CD4-positive, alpha-beta T cell treated with Interleukin-17A for 4 hours (primary cell): ENCODE measurements at places on chromosomes 1 and 21.
A peak's percentile ranks its signal among the peaks of the same experiment; 100 is the strongest.

DNA sequence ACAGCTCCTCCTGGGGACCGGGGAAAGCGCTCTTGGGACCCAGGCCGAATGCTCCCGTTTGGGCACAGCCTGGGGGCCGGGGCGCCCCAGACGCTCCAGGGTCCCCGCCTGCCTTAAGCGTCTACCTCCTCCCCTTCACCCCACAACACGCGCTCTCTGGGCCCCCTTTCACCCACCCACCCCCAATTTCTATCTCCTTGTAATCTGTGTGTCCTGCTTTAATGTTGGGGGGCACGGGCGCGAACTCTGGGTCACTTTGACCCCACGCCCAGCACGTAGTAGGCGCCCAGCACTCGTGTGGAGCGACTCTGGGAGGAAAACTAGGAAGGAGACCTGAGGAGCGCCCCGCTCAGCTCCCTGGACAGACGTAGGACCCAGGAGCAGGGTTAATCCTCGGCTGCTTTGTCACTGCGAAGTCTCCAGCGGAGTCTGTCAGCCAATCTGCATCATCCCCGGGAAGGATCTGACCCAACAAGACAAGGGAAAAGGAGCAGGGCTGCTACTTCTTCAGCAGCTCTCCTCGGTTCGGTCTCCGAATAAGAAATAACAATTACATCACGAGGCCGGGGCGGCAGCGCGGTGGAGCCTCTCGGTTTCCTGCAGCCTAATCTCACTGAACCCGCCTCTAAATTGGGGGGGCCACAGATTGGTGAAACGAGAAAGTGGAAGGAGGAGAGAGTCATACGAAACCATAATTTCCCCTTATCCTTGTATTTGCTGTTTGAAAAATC lies 757 bp upstream of the NRIP1 start:
- DNase-seq, result peak; percentile 81

- DNase-seq, result no peak
Observed at GRCh38 chr21:15430023-15430422, 299.8 kb upstream of the USP25 start.

- DNase-seq, result peak; percentile 61
Observed at GRCh38 chr1:21292984-21293536, 2.8 kb upstream of the ECE1 start.

DNA sequence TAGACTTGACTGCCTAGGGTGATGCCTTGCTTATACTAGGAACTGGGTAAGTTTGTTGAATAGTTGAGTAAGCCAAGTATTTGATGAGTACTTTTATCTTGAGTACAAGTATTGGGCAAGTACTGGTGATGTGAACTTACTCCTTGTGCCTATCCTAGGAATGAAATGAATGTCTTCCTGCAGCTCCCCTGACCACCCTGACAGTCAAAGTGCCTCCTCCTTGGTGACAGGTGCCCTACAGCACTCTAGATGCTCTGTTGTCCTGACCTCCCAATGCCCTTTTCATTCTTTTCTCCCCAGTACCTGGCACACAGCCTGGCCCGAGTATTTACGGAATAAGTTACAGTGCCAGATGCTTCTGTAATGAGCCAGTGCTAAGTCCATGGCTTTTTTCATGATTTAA lies 25.5 kb downstream of the PCSK9 start:
- DNase-seq, result no peak

GRCh38 chr21:36428761-36429432 lies 43.7 kb downstream of the CHAF1B start:
- no peak for DNase-seq

DNA sequence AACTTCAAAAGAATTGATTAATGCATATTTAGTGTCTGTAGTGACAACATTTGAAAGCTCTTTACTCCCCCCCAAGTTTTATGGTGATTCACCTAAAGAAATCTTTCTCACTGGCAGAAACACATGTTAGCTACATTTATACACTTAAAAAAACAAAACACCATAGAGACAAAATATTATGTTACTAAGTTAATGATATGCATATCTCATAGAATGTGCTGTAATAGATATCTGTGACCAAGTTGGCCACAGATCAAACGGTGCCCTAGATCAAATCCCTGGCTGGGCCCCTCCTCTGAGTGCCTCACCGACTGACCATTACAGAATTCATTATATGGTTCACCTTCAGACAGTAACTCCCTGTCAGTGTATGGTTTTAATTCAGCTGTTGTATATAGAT lies 322.1 kb upstream of the LYPLAL1 start:
- DNase-seq, result no peak

DNA sequence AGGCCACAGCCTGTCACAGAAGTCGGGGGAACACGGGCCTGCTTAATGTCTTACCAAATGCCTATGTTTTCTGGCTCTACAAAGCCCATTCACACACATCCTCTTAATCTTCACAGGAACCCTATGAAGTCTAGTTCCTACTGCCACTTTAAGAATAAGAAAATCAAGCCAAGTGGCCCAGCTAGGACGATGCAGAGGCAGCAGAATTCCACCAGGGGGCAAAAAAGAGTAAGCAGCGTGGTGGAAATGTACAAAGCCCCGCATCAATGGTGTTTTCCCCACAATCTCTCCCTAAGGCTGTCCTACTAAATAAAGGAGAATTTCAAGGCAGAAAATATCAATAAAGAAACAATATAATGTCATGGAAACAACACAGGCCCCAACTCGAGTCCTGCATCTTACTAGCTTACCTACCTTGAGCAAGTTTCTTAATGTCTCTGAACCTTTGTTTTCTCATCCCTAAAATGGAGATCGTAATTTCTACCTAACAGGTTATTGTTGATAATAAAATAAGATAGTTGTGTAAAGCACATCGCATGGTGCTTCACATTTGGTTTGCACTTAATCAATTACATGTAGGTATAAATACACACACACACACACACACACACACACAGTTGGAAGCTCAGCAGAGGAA lies 21.4 kb downstream of the SEC16B start:
- no peak for DNase-seq

- no peak for DNase-seq
Observed at GRCh38 chr1:209780268-209780667, 4.1 kb downstream of the C1orf74 start.

DNA sequence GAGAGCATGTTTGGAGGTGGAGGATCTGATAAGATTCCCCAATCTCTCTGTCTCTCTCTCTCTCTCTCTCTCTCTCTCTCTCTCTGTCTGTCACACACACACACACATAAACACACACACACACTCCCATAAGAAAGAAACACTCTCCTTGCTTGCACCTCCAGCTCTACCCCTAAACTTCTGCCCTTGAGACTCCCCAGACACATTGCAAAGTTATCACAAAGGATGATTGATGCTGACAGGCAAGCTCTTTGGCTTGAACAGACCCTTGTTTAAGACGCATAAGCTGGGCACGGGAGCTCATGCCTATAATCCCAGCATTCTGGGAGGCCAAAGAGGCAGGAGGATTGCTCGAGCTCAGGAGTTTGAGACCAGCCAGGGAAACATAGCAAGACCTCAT lies 78.2 kb downstream of the NAV1 start:
- DNase-seq, result no peak

DNA sequence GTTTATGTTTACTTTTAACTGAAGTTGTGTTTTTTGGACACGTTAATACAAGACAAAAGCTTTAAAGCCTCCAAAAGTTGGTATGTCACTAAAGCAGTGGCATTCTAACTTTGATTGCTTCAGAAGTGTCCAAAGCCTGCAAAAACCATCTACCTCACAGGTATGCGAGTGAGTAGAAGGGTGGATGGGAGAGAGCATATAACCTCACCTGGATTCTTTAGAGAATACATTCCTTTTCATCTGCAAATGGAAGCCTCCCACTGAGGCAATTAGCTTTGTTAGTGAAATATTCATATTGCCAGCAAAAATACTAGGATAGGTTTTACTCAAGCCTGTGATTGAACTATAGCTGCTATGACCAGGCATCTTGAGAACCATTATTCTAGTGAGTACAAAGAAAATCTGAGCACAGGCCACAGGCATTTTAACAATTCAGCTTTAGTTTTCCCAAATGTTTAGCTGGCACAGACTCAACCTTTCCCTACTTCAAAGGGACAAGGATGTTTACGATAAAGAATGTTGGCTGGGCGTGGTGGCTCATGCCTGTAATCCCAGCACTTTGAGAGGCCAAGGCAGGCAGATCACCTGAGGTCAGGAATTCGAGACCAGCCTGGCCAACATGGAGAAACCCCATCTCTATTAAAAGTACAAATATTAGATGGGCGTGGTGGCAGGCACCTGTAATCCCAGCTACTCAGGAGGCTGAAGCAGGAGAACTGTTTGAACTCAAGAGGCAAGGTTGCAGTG lies 39.7 kb downstream of the MAP3K21 start:
- DNase-seq, result no peak

DNA sequence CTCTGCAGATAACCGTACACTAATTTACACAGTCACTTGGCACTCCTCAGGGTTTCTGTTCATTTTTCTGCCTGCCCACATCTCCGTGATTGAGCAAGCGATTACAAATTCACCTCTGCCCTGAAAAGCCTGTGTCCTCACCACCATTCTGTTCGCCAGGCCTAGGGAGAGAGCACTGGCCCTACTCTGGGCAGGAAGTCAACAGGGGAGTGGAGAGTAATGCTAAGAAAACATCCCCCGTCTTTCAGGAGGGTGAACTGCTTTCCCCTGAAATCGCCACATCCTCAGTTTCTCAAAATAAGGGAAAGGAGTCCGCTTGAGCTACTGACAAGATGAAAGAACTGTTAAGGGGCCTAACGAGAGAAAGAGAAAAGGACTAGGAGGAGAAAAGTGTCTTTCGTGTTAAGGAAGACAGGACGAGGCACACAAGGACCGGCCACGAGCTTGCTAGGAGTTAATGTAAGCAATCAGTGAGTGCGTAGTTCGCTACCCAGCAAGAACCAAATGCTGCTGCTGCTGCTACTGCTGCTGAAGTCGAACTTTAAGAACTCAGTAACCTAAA lies 632 bp downstream of the PEX19 start:
- peak; percentile 30 for DNase-seq

- DNase-seq, result peak; percentile 77
Observed at GRCh38 chr1:205354259-205355074, 2.3 kb downstream of the KLHDC8A start.

- DNase-seq, result no peak
Observed at GRCh38 chr1:10530281-10530740, 55.6 kb downstream of the PEX14 start.

DNA sequence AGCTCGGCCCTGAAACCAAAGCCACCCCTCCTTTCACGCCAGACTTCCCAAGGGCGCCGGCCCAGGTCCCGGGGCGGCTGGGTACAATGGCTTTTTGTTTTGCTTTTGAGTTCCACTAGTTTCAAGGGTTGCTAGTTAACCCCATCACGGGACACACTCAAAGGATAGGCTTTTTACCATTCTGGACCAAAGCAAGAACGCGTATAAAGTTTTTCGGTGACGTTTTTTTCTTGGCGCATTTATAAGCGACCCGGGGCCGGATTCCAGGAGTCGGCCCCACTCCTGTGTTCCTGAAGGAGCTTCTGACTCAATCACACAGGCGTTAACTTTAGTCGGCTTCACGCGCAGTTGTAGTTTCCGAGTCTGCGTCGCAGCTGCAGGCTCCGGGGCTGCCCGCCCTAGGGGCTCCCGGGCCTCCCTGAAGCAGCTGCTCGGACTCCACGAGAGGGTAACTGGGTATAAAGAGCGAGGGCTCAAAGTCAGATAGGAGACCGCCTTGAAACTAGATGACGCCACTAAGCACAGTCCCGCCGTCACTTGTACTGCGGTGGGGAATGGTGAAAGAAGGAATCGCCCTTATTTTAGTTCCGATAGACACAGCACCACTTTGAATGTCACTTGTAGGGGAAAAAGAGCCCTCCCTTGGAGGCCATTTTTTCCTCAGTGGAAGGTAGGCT lies 707 bp upstream of the KLHL21 start:
- DNase-seq, result peak; percentile 65

- no peak for DNase-seq
Observed at GRCh38 chr1:247825362-247825761, 1.4 kb upstream of the OR14A16 start.

DNA sequence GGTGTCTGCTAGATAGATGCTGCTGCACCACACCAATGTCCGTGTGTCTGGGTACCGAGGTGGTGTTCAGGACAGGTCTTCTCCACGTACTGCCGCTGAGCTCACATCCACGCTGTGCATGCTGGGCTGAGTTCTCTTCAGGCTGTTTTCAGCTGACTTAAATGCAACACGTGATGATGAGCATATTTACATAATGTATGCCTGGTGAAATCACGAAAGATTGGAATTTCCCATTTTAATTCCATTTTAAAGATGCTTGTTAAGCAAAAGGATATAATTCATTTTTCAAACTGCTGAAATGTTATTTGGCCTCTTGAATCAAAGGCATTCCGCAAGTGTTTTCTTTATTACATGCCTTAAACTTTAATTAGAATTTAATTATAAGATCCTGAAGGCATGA lies 107.9 kb downstream of the FGGY start:
- no peak for DNase-seq

DNA sequence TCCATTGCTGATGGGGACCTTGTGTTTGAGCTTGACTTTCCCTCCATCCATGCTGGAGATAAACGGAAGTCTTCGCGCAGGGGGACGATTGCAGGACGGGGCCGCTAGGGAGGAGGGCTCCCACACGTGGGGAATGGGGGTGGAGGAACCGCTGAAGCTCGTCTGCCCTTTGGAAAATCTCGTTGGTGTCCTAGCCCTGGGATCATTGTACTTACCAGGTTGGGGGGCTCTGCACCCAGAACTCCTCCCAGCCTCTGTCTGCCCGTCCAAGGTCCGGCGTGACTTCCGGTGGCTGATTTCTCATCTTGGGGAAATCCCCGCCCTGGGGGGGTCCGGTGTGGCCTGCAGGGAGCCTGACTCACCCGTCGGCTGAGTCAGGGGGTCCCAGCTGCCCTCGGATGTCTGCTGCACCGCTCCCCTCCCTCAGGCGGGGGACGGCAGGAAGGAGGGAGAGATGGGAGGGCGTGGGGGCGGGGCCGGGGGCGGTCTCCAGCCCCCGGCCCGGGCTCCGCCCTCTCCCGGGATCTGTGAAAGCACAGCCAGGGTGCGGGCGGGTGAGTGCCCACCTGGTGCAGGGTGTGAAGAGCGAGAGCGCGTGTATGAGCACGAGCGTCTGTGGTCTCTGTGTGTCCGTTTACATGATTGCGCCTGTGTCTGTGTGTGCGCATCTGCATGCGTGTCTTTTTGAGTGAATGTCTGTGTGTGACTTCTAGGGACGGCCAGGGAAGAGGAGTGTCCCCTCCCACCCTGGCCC lies 35.8 kb downstream of the PIK3CD start:
- peak; percentile 85 for DNase-seq

- no peak for DNase-seq
Observed at GRCh38 chr1:18175530-18176377, 68.2 kb downstream of the IGSF21 start.

GRCh38 chr1:43285269-43285990 lies at the start of gene C1orf210:
Gene C1orf210, minus strand, starts transcription at chr1:43285581. Its CDS starts 2,311 bp downstream, at chr1:43283270.
- peak; percentile 27 for DNase-seq
